ENCODE measurements at places on chromosomes 6 and 20.

DNA sequence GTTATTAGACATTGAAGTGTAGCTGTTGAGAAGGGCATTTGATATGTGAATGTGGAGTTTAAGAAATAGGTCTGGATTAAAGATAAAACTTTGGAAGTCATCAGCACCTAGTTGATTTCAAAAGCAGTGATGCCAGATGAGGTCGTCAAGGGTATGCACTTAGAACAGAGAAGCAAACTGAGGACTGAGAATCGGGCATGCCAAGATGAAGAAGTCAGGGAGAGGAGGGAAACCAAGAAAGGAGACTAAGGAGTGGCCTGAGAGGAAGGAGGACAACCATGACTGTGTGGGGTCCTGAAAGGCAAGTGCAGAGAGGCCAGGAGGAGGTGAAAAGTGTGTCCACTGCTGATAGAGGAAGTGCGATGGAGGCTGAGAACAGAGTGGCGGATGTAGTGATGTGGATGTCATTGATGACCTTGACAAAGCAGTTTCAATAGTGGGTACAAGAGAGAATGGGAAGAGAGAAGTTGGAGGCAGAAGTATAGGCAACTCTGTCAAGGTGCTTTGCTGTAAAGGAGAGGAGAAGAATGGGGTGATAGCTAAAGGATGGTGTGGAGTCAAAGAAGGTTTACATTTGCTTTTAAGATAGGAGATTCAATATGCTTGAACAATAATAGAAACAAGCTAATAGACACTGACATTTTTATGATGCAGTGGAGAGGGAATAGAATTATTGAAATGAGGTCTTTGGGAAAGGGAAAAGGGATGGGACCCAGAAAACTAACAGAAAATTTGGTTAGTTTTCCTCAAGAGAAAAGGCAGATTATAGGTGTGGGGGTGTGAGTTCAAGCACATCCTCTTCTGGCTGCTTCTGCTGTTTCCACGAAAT lies 139.7 kb upstream of the TMEM170B start:
- no peak for DNase-seq

GRCh38 chr6:143058987-143059386 lies 1.7 kb upstream of the AIG1 start:
- DNase-seq: no peak

GRCh38 chr6:11066505-11067347 lies 22.6 kb upstream of the ELOVL2 start:
- no peak for DNase-seq

- DNase-seq: no peak
Measured at GRCh38 chr6:138520463-138520862, 21.2 kb upstream of the NHSL1 start.

- no peak for DNase-seq
Measured at GRCh38 chr20:25706793-25707192, 10.1 kb upstream of the ZNF337 start.

DNA sequence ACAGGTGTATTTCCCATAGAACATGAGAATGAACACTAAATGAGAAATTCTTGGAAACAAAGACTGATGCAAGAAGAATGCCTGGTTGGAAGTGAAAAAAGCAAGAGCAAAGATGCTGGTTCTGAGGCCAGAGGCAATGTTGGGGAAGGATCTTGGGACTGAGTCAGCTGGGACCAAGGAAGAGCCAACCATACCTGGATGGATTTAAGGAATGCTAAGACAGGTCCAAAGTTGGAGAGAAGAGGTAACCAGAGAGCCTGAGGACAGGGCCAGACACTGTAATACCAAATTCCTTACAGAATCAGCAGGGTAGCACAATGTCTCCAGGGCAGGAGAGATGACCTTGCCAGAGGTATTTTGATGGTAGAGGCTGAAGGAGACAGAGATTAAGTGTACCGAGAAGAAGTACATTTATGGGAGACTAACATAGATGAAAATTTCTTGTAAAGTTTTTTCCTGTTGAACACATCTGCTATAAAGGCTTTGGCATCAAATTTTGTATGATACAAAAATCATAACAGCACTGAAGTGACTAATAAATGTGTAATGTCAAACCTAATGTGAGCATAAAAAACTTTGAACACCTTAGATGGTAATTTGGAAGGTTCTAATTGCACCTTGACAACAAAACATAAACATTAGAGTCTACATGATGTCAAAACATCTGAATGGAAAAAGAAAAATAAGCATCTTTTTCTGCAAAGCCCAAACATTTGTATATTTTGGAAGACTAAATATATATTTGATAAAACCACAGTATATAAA lies 221.7 kb upstream of the MARCKS start:
- DNase-seq: peak; percentile 66

- DNase-seq: peak; percentile 66
Measured at GRCh38 chr20:57122536-57123489, 143.6 kb downstream of the BMP7 start.

- DNase-seq: peak; percentile 79
Measured at GRCh38 chr6:47093169-47093568, 51.0 kb upstream of the ADGRF1 start.

DNA sequence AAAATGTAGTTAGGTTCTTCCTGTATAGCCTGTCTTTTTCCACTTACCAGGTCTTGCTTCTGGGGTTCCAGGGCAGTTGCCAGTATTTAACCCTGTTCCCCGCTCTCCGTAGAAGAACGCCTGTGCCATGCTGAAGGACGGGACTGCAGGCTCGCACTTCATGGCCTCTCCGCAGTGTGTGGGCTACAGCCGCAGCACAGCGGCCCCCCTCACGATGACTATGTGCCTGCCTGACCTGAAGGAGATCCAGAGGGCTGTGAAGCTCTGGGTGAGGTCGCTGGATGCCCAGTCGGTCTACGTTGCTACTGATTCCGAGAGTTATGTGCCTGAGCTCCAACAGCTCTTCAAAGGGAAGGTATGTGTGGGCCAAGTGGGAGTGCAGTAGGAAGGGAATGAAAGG lies 23.0 kb downstream of the POFUT1 start:
- DNase-seq: no peak

- DNase-seq: peak; percentile 60
Measured at GRCh38 chr6:56911847-56912246, 43.1 kb upstream of the BEND6 start.

DNA sequence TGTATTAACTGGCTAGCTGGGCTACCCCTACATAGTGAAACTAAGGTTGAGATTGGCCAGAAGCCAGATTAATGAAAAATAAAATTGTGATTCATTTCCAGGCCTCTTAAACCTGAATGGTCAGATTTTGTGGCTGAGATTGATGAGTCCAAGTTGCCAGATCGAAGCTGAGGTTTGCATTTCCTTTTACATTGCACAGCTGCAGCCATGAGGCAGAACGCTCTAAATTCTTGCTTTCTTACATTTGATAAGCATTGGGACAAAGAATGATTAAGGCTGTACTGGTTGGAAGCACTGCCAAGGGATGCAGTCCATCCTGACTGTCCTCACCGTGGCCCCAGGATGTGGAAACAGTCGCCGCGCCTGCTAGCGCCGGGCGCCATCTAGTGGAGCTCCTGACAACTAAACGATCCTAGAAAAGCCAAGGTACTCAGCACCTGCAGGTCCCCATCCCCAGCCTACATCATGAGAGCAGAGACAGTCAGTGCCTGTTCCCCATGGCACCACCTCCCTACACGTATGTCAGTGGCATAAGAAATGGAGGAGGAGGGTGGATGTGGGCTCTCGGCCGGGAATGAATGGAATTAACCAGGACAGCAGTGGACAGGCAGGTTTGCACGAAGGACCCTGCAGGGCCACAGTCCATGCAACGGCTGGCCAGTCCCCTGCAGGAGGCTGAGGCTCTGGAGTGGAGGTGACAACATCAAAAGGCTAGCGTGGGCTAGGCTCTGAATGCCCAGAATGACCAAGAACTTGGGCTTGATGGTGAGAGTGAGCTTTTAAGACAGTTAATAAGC lies 19.0 kb downstream of the PXDC1 start:
- peak; percentile 88 for DNase-seq

- DNase-seq: no peak
Measured at GRCh38 chr20:41004531-41005360, 23.9 kb upstream of the TOP1 start.

GRCh38 chr6:169807229-169807628 lies 55.8 kb downstream of the ERMARD start:
- no peak for DNase-seq

- DNase-seq: no peak
Measured at GRCh38 chr20:21623074-21623780, 82.2 kb upstream of the PAX1 start.

GRCh38 chr20:45924391-45925261 lies 9.9 kb upstream of the PCIF1 start:
- no peak for DNase-seq

- DNase-seq: no peak
Measured at GRCh38 chr20:63321148-63321831, 28.3 kb downstream of the COL20A1 start.

DNA sequence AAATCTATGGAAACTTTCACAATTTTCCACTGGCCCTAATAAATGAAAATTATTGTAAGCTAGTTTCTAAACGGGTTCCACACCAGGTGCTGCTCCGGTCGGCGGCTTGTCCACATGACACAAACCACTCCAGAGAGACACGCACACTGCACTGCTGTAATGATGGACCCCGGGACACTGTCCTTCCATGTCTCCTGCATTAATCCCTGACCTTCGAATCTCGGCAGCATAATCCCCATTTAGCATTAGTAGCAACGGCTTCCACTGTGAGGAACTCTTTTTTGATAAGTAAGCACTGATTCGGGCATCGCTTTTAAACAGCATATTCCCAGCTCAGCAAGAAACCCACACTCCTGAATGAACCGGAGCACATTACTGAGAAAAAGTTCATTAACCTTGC lies 43.5 kb downstream of the INSM1 start:
- no peak for DNase-seq

DNA sequence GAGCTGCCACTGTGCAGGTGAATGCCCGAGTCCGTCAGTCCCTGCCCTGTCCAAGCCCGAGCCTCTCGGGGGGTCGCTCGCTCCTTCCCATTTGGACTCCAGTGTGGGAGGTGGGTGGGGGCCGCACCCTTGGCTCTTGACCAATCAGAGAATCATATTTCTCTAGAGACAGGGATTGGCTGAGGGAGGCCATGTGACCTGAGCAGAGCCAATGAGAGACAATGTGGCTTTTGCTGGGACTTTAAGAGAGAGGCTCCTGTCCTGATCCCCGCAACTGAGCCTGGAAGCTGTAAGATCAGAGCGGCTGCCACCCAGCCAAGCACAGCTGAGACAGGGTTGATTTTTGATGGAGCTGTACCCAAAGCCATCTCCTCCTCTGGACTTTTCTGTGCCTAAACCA lies 199.3 kb downstream of the TFAP2C start:
- DNase-seq: no peak

GRCh38 chr6:51778666-51779065 lies 308.7 kb downstream of the PKHD1 start:
- no peak for DNase-seq

GRCh38 chr6:144104488-144104887 lies 9.1 kb upstream of the SF3B5 start:
- no peak for DNase-seq

- peak; percentile 76 for DNase-seq
Measured at GRCh38 chr20:2135013-2135412, 33.4 kb downstream of the STK35 start.

- no peak for DNase-seq
Measured at GRCh38 chr6:134714679-134715078, 235.2 kb downstream of the ALDH8A1 start.

DNA sequence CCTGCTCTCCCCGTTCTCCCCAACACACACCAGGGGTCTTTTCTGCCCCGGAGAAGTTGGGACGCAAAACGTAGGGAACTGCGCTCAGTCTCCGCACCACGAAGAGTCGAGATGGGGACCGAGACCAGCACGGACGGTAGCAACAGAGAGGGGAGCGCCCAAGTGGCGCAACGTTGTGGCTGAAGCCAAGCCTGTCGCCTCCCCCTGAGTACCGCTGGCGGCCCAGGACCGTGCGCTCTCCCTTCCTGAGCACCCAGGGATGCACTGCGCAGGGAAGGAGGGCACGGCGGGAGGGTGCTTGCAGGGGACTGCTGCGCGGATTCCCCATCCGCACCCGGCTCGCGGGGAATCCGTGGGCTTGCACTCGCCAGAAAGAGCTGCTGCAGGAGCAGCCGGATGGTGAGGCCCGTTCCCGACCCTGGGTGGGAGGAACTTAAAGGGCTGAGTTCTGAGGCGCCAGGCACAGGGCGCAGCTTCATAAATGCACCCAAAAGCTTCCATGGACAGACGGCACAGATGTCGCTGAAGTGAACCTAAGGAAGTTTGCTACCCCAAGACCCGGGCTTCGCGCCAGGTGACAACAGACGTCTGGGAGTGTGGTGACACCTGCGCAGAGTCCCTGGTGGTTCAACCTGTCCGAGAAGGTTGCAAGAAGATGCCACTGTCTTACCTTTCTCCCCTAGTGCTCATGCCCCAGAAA lies 178.7 kb downstream of the TBXT start:
- DNase-seq: no peak

GRCh38 chr20:34165018-34165619 lies 53.1 kb upstream of the EIF2S2 start:
- no peak for DNase-seq

DNA sequence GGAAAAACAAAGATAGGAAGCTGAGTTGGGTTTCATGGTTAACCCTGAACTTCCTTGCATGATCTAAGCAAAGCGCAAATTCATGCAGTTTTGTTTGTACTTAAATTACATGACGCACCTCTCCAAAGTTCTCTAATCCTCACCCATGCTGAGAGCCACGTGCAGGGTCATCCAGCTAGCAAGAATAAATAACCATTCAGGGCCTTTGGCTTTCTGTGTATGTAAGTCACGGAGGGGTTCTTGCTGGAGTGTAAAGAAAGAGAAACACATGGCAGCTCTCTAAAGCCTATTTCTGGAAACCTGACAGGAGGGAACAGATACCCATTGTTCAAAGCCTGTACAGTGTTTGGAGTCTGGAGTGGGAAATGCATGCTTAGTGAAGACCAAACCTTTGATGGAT lies 171.7 kb upstream of the CCN2 start:
- no peak for DNase-seq

DNA sequence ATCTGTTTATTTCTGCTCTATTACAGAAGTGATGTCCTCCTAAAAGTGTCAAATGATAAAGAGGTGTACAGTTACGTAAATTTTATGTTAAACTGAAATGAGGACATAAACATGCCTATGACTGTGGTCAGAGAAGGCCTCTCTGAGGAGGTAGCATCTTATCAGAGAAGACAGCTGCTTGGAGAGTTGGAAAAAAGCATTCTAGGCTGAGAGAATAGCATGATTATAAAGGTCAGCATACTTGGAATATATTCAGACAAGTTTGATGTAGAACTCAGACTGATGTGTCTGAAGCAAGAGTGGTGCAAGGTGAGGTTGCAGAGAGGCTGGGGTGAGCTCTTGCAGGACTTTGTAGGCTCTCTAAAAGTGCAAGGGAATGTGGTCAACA lies 3.1 kb upstream of the PCNA start:
- no peak for DNase-seq

- DNase-seq: no peak
Measured at GRCh38 chr20:8782804-8783203, 286.1 kb upstream of the PLCB4 start.

GRCh38 chr6:83169106-83169505 lies 24.0 kb downstream of the PGM3 start:
- DNase-seq: no peak
